ENCODE measurements at places on chromosomes 13 and 19. TPM values are rescaled to one million over a fixed set of nuclear protein-coding genes. Genes with fewer than 3 reads are reported as not detected.

Gene ABHD13
- 22.9 TPM for total RNA-seq

Gene ANKLE1
- 2.8 TPM for total RNA-seq

Gene C1QTNF9
- not detected for total RNA-seq

Gene TUBA3C
- not detected for total RNA-seq

Gene SYMPK
- 98.2 TPM for total RNA-seq

Gene ZNF793
- total RNA-seq = 10.2 TPM

Gene ZNF415
- total RNA-seq = 1.3 TPM
